Brain pericyte (primary cell): ENCODE measurements at places on chromosomes 16 and 17.

- DNase-seq = no peak
Observed at GRCh38 chr17:77563439-77564102, 394.9 kb upstream of the TNRC6C start.

DNA sequence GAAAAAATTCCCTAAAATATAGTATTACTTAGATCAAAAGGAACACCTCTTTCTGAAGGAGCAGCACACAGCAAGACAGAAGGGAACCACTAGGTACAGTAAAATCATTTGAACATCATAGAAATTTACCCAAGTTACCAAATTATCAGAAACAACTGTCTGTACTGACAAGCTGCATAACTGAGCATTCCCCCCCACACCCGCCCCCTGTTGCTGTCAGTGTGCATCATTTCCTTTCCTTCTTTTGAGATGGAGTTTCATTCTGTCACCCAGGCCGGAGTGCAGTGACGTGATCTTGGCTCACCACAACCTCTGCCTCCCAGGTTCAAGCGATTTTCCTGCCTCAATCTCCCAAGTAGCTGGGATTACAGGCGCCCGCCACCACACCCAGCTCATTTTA lies 120.7 kb downstream of the TRIM37 start:
- DNase-seq = no peak

DNA sequence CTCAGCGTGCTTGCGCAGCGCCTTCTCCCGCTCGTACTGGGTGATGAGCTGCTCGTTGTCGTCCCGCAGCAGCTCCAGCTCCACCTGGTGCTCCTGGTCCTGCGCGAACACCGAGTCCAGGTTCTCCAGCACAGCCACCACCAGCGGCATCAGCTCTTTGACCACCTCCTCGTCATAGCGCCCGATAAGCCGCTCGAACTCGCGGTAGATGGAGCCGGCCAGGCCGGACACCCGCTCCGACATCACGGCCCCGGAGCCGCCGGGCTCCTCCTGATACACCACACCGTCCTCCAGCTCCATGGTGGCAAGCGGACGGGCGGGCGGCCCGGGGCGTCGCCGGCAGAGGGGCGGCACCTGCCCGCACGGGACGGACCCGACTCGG lies 320 bp downstream of the SPAG9 start:
- DNase-seq = no peak

- no peak for DNase-seq
Observed at GRCh38 chr17:79991924-79992648, 43.6 kb downstream of the TBC1D16 start.

DNA sequence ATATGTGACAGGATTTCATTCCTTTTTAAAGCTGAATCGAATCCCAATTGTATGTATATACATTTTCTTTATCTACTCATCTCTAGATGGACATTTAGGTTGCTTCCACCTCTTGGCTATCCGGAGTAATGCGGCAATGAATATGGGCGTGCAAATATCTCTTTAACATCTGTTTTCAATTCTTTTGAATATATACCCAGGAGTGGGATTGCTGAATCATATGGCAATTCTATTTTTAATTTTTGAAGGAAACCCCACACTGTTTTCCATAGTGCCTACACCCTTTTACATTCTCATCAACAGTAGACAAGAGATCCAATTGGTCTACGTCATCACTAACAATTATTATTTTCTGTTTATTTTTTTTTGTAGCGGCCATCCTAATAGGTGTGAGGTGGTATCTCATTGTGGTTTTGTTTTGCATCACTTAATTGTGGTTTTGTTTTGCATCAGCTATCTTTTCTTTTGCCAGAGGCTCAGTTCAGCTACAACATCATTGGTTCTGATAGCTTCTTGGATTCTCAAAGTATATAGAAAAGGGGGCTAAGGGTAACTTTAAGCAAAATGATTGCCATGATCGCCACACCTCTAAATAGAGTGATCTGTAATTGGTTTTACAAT lies 25.6 kb upstream of the MAP2K6 start:
- DNase-seq = no peak

- DNase-seq = peak; percentile 36
Observed at GRCh38 chr16:53817117-53817755, 113.3 kb downstream of the FTO start.

- DNase-seq = no peak
Observed at GRCh38 chr17:76131692-76132573, 9.1 kb downstream of the FOXJ1 start.

DNA sequence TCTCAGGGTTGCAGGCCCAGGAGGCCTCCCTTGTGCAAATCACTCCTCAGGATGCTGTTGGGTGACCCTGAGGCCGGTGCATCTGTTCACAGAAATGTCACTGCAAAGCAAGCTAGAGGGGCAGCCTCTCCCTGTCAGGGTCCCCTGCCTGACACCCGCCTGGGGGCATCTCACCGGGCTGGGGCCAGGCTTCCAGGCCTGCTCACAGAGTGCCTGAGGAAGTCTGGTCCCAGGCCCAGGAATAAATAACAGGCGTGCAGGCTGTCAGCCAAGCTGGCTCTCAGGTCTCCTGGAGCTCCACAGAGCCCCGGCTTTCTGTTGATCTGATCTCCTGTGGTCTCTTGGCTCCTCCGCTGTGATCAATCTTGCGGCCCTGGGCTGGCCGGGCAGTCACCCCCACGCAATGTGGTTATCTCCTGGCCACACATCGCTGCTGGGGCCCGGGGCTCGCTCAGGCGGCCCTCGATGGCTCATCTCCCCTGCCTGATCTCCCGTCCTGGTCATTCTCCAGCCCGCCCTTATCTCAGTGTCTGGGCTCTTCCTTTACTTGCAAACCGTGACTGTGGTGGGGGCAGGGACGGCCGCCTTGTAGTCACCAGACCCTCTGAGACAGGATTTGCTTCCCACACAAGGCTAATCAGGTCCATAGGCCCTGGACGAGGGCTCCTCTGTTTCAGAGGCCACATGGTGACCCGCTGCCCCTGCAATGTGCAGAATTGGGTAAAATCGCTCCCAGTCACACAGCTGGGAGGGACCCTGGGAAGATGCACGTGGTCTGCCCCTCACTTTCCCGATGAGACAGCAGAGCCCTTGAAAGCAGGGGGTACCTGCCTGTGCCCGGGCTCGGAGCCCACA lies 231.2 kb upstream of the GSE1 start:
- DNase-seq = no peak

DNA sequence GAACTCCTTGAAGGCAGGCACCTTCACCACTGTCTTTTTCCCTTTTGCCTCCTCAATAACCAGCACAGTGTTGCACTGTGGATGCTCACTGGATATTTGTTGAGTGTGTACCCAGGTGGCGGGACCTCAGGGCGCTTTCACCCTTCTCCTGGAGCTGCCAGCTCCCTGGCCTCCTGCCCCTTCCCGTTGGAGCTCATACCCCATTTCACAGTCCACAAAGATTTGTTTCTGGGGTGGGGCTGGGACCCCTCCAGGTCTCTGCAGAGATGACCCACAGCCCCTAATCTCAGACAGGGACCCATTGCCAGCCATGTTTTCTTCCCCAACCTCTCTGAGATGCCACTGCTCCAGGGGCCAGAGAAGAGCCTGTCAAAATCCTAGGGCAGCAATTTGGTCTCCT lies 12.4 kb downstream of the ALOX12B start:
- DNase-seq = no peak

GRCh38 chr16:88746506-88746905 lies 38.5 kb downstream of the PIEZO1 start:
- no peak for DNase-seq

GRCh38 chr17:34840750-34841149 lies 120.5 kb downstream of the CCT6B start:
- no peak for DNase-seq

DNA sequence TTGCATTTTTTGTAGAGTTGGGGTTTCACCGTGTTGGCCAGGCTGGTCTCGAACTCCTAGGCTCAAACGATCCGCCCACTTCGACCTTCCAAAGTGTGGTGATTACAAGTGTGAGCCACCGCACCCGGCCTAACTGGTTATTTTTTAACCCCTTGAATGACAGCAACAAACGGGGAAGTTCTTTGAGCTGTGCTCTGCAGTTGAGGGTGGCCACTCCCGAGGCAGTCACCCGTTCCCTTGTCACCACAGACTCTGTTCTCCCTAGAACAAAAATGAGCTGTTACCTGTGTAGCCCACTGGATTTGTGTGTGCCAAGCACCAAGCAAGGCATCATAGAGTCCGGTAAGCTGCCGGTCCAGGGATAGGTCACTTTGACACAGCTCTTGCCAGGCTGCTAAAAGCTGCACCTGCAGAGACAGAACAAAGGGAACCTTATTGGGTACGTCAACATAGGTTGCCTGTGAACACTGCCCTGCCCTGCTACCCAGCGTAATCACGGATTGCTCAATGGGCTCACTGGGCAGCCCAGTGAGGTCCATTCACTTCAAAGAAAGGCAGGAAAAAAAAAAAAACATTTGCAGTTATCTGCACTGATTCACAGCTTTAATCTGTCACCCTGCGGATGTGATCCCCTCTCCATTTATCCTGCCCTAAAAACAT lies 19.6 kb downstream of the COG7 start:
- no peak for DNase-seq
